Activated CD4-positive, alpha-beta T cell treated with anti-CD3 and anti-CD28 coated beads, Interleukin-2, Interleukin-4, amounts not matched to agents 100 ng/mL and 50 ng/mL, durations not matched to agents 16 hours and 8 hours (primary cell): ENCODE measurements at places on chromosomes 2 and 18.

- no peak for DNase-seq
These were observed 60.1 kb downstream of the RDH14 start for GRCh38 chr2:18500333-18500732.

DNA sequence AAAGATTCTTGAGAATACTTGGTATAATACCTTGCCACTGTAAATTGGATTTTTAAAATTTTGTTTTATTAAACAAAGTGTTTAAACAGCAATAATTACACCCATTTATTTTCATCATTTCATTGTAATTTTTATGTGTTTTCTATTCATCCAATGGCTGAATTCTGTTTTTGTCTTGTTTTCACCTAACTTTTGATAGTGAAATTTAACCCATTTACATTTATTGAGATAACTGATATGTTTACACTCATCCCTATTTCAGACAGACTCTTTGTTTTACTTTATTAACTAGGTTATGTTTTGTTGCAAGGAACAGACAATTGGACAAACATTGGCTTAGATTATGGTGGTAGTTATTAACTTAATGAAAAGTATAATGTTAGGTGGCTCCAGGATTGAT, 113.1 kb upstream of the REG3A start:
- no peak for DNase-seq

- DNase-seq: no peak
These were observed 633 bp upstream of the PPIG start for GRCh38 chr2:169583518-169583917.

DNA sequence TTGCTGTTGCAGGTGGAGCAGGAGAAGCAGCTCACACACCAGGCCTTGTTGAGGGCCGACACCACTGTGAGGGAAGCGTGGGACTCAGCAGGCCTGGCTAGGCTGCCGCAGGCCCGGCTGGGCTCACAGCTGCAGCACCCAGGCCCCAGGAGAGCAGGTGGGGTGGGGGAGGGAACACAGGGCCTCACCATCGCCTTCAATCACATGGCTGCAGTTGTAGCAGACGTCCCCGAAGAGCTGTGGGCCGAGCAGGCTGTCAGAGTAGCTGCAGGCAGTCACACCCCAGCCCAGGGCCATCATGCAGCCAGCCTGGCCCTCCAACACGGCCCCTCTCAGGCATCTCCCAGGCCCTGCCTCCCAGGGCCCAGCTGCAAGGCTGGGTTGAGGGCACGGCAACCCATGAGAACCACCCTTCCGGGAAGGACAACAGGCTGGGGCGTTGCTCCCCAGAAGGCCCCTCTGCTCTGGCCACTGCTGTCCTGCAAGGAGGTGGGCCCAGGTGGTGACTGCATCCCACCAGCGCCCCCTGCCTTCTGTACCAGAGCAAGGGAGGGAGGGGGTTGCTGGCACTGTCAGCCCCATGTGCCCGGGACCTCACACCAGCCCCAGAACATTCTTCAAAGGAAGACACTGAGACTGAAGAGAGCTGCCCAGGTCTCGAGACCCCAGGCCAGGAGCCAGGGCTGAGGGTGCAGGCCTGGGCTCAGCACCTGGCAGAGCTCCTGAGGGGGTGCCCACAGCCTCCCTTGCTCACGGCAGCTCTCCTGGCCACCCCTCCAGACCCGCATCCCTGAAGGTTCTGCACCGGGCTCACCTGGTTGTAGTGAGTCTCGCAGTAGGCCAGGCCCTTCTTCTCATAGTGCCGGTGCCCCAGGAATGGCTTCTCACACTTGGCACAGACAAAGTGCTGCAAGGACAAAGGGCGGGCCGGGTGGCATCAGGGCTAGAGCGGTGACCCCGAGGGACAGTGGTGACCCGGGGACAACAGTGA, 5.6 kb upstream of the GPR17 start:
- no peak for DNase-seq

GRCh38 chr2:121454549-121455090, 76.1 kb upstream of the RNU4ATAC start:
- DNase-seq: no peak

GRCh38 chr18:3037423-3037915, 24.5 kb upstream of the LPIN2 start:
- DNase-seq: peak; percentile 70

GRCh38 chr2:200735061-200735460, 76.6 kb upstream of the BZW1 start:
- no peak for DNase-seq

- no peak for DNase-seq
These were observed 157.2 kb downstream of the WDSUB1 start for GRCh38 chr2:159129269-159129668.

DNA sequence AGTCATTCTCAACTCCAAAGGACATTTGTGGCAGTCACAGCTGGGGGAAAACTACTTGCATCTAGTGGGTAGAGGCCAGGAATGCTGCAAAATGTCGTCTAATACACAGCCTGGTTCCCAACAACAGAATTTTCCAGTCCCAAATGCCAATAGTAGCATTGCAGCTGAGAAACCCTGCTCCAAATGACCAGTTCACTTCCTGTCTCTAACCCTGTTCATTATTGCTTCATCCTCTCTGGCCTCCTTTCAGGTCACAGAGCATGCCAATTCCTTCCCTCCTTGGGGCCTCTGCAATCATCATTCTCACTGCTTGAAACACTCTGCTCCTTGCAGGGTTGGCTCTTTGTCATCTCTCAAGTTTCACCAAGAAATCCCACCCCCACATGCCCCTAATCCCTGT, 139.1 kb downstream of the IRS1 start:
- no peak for DNase-seq
